AG09319 (cell line): ENCODE measurements at places on chromosomes 3 and 15.
A peak's percentile ranks its signal among the peaks of the same experiment; 100 is the strongest.

- no peak for DNase-seq
Measured at GRCh38 chr15:58622877-58623276, 126.6 kb downstream of the ADAM10 start.

DNA sequence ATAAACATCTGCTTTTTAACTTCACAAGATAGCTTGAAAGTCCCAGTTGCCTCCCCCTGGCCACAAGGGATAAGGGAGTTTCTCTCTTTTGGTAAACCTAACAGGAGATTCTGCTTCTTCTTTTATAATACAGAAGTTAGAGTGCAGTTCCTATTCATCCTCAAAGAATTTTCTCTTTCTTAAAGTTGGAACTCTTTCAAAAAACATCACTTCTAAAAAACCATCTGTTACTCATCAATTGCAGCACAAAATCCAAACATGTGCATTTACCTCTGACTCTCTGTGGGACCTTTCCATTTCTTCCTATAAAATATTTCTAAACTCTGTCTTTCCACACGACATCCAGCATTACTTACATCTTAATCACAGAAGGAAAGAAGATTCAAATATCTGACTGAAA is 5.1 kb downstream of the DPH6 start:
- DNase-seq = no peak

- DNase-seq = peak; percentile 94
Measured at GRCh38 chr3:73547427-73548248, 77.1 kb downstream of the PDZRN3 start.

GRCh38 chr15:63020759-63021430 is 21.7 kb upstream of the TPM1 start:
- no peak for DNase-seq

- DNase-seq = no peak
Measured at GRCh38 chr3:54122324-54123002, at the start of gene CACNA2D3. TSS of gene CACNA2D3 (plus strand) at chr3:54122552.

GRCh38 chr15:85723960-85724945 is 70.5 kb downstream of the KLHL25 start:
- no peak for DNase-seq

DNA sequence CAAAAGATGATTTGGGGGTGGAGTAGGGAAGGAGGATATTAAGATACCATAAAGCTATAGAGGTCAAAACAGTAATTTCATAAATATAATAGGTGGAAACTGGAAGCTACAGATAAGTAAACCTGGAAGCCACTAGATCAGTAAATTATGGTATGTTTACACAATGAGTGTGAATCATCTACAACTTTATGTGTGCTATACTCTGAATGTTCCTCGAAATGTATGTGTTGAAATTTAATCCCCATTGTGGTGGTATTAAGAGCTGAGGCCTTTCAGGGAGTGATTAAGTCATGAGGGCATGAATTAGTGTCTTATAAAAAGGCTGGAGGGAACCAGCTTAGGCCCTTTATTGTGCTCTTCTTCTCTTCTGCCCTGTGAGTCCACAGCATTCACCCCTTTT is 25.2 kb downstream of the EOMES start:
- DNase-seq = no peak

DNA sequence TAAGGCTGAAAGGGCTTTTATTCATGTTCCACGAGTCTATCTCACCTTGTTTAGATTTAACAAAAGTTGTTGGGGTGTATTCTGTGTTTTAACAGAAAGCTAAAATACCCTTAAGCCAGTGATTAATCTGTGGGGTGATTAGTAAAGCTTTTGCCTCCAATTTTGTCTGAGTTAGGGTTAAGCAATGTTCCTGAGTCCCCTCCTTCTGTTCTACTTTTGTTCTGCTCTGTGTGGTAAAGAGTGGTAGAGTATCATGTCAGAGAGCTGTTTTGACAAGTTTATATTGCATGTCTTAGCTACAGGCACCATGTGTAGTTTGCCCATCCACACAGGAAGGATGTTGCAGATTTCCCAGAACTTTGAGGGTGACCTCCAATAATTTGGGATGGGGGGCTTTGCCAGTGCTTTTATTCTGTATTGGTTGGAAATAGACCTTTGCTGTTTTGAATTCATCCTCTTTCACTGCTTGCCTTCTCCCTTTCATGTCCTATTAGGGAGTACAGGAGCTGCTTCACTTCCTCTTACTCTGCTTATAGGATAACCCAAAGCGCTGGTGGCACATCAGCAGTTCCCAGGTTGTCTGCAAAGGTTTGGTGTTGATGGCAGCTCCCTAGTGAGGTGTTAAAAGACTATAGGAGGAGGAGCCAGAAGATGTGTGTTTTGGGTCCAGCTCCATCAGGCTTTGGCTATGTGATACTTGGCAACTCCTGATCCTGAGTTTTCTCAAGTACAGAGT is 7.4 kb downstream of the PDE8A start:
- no peak for DNase-seq

DNA sequence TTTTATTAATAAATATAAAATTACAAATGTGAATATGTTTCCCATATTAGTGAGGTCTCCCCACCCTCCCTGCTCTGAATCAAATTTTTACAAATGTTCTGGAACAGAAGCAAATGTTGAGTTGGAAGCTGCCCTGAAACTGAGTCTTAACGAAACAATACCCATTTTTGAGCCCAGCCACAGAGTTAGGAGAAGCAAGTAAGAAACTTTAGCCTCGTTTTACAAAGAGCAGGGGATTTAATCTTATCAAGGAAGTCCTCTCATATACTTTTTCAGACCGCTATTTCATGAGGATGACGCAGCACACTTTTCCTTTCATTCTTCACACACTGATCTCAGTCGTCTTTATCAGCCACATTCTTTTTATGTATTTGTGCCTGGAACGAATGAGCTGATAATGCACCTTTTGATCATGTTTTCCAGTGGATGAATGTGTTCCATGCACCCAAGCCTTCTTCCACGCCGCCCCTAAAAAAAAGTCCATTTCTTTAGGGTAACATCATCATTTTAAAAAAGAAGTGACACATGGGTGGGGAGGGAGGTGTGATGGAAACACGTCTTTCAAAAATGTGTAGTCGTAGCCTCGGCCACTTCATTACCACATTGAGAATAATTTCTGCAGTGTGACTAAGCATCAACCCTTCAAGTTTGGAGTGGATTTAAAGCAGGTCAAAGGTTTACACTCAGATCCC is 48.1 kb downstream of the SETMAR start:
- DNase-seq = no peak

GRCh38 chr3:123792473-123793201 is 91.5 kb downstream of the MYLK start:
- no peak for DNase-seq

DNA sequence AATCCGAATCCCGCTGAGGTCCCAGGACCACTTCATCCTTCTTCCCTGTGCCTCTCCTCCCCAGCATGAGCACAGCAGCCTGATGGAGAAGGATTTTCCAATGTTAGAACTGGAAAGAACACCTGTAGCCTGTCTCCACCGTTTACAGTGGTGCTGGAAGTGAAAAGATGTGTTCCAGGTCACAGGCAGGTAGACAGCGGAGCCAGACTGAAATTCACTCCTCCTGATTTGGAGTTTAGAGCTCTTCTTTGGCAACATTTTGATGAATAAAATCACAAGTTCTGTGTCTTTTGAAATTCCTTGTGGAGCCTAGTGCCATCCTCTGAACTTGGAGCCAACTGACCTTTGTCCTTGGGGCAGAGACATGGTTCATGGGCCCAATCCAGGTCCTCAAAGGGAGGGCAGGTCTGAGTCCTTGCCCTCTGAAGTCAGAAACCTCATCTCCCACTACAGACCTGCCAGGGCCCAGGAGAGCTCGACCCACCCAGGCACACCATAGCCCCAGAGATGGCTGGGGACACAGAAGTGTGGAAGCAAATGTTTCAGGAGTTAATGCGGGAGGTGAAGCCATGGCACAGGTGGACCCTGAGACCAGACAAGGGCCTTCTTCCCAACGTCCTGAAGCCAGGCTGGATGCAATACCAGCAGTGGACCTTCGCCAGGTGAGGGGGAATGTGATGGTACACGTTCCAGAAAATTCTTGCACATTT is at the start of gene RTP3:
Gene RTP3, plus strand, starts transcription at position 421 of the 710 bp plus-strand sequence. Its CDS starts 87 bp downstream, at position 508.
- no peak for DNase-seq

- DNase-seq = no peak
Measured at GRCh38 chr15:67720556-67721175, 104.6 kb upstream of the SKOR1 start.

DNA sequence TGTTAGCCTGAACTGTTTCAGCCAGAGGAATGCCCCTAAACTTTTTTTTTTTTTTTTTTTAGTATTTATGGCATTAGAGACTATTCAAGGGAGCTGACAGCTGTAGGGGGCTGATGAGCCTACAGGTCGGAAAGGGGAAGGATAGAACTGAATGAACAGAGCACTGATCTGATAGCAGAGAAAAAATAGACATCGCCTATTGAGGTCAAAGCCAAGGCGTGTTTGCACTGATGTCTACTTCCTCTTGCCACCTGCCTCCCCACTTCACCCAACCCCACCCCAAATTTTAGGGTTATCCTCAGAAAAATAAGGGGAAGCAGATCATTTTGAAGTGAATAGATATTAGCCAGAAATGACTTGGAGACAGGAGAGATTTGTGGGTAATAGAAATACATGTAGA is 3.0 kb upstream of the ZMAT3 start:
- no peak for DNase-seq

- DNase-seq = no peak
Measured at GRCh38 chr3:97510795-97511194, 253.8 kb upstream of the ARL6 start.

GRCh38 chr3:69143612-69144011 is 21.2 kb upstream of the LMOD3 start:
- no peak for DNase-seq

- no peak for DNase-seq
Measured at GRCh38 chr15:99185414-99186130, 63.8 kb downstream of the TTC23 start.

DNA sequence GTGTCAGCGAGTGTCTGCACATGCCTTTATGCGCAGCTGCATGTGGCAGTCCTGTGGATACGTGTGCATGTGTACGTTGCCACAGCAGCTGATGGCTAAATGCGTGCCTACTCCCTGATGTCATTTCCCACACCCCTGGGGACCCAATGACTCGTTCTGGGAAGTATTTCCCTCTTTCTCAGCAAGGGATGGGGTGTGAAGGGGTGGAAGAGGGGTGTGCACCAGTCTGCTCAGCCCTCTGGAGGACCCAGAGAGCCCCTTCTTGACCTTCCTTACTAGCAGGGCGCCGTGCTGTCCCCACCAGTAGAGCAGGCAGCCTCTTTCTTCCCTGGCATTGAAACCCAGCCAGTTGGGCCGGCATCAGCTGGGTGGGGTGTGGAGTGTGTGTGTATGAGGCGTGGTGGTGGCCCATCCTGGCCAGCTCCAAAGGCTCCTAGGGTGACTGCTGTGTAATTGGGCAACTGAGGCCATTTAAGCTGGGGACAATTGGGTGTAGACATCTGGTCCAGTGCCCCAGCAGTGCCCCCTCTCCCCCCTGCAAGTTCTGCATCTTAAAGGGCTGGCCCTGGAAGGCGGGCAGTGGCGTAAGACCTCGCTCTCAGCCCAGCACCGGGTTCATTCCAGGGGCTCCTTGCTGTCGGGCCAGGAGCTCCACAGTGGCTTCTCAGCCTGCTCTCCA is 19.2 kb downstream of the SNX33 start:
- DNase-seq = peak; percentile 96

- DNase-seq = no peak
Measured at GRCh38 chr15:83809345-83809744, 155.4 kb downstream of the ADAMTSL3 start.

- DNase-seq = no peak
Measured at GRCh38 chr3:174495311-174495710, 363.8 kb upstream of the NAALADL2 start.

GRCh38 chr15:58260205-58260724 is 122.1 kb downstream of the AQP9 start:
- no peak for DNase-seq

DNA sequence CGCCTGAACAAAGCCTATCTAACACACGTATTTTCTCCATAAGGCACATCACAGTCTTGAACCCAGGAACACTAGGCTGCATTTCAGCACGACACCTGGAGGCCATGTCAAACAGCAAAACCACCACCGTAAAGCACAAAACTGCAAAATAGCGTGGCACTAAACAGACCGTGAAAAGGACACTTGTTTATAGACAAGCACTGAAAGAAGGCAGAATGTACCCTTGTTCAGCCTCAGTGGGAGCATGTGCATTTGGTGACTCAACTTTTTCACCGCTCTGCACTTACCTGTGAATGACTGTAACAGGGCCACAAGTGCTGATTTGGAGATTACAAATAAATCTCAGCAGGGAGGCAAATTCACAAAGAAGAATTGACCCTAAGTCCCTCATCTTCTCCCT is 80.8 kb downstream of the ISG20 start:
- no peak for DNase-seq

- no peak for DNase-seq
Measured at GRCh38 chr15:89186803-89187202, 34.6 kb downstream of the RLBP1 start.

GRCh38 chr15:69701198-69701597 is 248.6 kb downstream of the RPLP1 start:
- DNase-seq = no peak

- DNase-seq = no peak
Measured at GRCh38 chr15:35979608-35980007, 433.6 kb upstream of the DPH6 start.

DNA sequence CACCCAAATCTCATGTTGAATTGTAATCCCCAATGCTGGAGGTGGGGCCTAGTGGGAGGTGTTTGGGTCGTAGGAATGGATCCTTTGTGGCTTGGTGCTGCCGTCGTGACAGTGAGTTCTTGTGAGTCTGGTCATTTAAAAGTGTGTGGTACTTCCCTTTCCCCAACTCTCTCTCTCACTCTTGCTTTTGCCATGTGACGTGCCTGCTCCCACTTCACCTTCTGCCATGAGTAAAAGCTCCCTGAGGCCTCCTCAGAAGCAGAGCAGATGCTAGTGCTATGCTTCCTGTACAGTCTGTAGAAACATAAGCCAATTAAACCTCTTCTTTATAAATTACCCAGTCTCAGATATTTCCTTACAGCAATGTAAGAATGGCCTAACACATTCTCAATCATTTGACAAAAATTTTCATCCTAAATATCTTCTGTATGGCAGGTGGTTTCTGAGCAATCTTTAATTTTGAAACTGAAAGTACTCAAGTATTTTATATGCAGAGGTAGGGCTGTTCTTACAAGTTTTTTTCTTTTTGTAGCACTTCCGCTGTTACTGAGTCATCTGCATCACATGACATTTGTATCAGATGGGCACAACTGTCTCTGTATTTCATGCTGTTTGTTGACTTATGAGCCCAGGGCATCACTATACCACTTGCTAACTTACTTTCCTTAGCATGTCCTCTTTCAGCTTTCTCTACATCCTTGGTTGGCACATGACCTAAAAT is 8.8 kb downstream of the RPL39L start:
- DNase-seq = no peak

DNA sequence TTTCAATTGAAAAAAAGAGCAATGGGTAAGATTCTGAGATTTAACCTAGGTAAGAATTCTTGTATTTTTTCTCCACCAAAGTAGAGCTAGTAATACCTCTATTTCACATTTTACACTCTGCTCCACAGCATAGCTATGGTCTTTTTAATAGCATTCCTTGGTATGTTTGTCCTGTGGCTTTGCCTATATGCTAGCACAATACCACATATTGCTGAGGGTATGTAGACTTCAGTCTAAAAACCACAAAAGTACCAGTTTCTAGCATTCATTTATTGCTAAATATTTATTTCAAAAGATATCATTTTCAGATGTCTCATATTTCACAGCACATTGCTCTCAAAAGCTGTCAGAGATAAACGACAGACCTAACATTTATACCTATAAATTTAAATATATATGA is 18.2 kb upstream of the EOGT start:
- DNase-seq = no peak

GRCh38 chr3:194838236-194838635 is 152.6 kb downstream of the FAM43A start:
- DNase-seq = no peak
